ENCODE measurements at places on chromosomes 6 and 20.

DNA sequence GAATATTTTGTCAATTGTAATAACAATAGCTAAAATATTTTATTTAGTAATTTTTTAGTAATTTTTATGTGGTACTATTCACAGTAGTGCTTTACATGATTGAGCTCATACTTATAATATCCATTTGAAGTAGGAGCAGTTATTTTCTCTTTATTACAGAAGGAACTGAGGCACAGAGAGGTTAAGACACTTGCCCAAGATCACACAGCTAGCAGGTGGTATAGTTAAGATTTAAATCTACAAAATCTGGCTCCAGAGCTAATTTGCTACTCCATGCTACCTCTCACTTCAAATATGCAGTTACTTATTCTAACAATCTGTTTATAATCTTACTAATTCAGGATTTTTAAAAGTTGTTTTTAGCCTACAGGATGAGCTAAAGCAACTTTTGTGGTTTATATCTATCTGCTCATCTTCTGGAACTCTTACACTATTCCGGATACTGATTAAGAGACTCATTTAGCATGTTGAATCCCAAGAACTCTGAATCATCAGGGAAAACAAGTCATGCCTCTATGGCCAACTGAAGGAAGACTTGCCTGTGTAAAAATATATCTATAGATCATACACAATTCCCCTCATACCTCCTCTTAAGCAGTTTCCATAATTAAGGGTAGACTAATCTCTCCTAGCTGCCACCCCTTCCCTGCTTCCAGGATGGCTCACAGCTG is 324.2 kb downstream of the UBE3D start:
- no peak for DNase-seq

DNA sequence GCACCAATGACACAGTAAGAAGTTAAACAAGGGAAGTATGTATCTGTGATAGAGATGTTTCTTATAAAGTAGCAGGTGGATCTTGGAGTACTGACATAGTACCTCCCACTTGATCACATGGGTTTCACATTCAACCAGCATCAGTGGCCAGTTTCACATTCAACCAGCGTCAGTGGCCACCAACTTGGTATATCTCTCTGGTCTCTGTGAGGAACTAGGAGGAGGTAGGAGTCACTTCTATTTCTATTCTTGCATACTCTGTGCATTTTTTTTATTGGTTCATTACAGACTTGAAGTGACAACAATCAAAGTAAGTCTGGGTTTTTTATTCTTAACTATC is 200.3 kb upstream of the SIM1 start:
- DNase-seq, result no peak

GRCh38 chr6:72947534-72947933 is 277.8 kb downstream of the KHDC1L start:
- no peak for DNase-seq

DNA sequence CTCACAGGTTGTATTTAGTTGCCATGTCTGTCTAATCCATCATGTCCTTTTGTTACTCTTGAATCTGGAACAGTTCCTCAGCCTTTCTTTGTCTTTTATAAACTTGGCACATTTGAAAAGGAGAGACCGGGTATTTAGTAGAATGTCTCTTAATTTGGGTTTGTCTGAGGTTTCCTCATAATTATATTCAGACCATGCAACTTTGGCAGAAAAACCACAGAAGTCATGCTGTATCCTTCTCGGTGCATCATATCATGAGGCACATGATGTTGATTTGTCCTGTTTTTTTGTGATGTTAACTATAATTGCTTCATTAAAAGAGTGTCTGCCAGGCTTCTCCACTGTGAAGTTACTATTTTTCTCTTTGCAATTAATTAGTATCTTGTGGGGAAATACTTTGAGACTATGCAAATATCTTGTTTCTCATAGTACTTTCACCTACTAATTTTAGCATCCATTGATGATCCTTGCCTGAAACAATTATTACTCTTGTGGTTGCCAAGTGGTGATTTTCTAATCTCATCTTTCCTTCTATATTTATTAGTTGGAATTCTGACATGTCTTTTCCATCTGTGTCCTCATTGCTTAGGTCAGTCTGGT is 837.3 kb downstream of the DHX35 start:
- no peak for DNase-seq

GRCh38 chr6:31365864-31366263 is 8.9 kb upstream of the HLA-B start:
- DNase-seq, result no peak

- DNase-seq, result no peak
Observed at GRCh38 chr20:50188879-50189680, 1.6 kb upstream of the CEBPB start.

GRCh38 chr6:45445364-45445748 is 67.6 kb upstream of the SUPT3H start:
- DNase-seq, result no peak

DNA sequence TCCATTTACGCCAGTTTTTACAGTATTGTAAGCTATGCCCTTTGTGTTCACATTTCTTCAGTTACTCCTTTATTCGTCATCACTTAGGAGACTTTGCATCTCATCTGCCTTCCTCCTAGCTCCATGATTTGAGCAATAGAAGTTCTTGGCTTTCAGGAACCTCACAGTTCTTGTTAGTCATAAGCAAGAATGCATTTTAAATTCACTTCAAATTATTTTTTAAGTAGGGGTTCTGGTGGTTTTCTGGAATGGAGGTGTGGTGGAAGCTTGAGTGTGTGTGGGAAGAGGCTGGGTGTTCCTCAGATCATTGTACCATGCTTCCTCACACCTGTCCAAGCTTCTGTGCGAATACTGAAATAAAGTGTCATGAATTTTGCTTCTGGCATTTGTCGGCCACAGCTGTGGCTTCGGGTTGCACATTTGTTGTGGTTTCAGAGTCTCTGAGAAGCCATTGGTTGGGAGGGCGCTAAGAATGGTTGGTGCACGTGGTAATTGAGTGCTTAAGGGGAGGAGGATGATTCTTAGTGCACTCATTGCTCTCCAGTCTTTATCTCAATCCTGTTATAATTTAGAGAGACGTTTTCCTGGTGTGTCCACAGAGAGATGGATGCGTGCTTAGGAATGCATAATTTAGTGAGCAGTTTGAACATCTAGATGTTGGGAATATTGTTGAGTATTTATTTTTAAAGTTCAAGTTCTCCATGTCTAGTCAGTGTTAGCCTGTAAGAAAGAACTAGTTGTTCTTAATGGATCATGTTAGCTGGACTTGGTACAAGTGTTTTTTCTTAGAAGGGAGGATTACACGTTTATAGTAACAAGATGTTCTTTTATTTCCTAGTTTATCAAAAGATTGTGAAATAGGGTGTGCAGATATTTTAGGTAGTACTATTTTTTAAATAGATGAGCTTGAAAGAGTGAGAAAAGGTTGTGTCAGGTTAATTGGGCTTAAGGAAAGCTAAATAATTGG is 31.9 kb downstream of the FOXO3 start:
- DNase-seq, result no peak

DNA sequence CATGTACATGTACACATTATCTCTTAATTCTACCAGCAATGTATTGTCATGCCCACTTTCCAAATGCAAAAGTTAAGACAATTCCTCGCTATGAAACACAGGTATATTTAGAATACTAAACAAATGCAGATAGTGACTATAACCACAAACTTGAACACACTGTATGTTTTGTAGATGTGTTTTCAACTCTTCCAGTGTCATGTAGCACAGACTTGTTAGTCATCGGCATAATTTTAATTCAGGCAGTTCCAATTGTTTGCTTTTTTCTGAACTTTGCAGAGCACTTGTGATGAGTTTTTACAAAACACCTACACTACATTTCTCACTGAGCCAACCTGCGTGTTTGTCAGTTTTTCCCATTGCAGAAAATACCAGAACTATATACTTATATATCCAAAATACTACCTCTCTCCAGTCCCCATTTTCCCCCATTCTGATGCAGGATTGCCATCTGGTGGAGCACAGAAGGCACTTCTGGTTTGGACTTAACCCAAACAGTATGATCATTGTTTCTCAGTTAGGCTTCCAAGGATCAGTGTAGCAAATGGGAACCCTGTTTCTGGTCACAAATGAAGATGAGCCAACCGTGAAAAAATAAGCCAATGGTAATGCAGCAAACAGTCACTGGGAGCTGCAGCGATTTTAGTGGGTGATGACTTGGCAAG is 143.4 kb downstream of the ADGRB3 start:
- DNase-seq, result peak; percentile 68

DNA sequence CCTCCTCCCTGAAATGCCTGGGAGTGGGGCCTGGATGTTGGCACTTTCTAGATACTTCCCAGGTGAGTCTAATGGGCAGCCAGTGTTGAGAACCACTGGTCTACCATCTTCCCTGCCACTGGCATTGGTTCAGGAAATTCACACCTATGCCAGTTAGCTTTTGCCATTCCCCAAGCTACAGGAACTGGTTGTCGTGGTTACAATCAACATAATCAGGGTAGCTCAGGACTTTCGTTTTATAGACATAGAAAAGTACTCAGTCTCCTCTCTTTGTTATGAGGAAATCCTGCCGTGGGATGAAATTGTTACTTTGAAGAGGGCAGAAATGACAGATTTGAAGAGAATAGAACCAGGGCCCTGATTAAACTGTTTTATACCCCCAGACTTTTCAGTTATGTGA is 127.9 kb upstream of the FOXO3 start:
- DNase-seq, result no peak

DNA sequence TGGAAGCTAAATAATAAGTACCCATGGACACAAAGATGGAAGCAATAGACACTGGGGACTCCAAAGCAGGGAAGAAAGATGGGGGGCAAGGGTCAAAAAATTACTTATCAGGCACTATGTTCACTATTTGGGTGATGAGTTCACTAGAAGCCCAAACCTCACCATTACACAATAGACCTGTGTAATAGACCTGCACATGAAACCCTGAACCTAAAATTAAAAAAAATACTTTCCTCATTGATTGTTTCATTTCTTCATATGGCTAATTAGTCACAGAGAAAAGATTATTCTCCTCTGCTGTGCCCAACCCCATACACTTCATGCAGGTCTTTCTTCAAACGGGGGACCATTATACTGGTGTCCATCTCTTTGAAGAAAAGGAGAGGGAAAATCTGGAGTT is 213.0 kb upstream of the DTNBP1 start:
- DNase-seq, result no peak

- DNase-seq, result no peak
Observed at GRCh38 chr6:158955255-158955654, 44.7 kb downstream of the RSPH3 start.

GRCh38 chr6:142796571-142796970 is 148.4 kb downstream of the HIVEP2 start:
- no peak for DNase-seq

- no peak for DNase-seq
Observed at GRCh38 chr20:51833326-51833725, 31.0 kb upstream of the SALL4 start.

- DNase-seq, result no peak
Observed at GRCh38 chr6:37406726-37407341, 26.2 kb upstream of the CMTR1 start.

- no peak for DNase-seq
Observed at GRCh38 chr6:32337186-32337805, 34.4 kb downstream of the TSBP1 start.

Data from NCI-H2081 (cell line).